ENCODE measurements at places on chromosomes 16 and 17.

- no peak for DNase-seq
Measured at GRCh38 chr16:11675561-11676511, 7.6 kb downstream of the SNN start.

GRCh38 chr16:89784406-89784805 lies 32.0 kb downstream of the FANCA start:
- DNase-seq, result no peak

GRCh38 chr16:3112058-3112880 lies at the start of gene ZNF205:
TSS of gene ZNF205 (plus strand) at chr16:3112586. CDS start at chr16:3113431, 845 bp downstream.
- peak; percentile 67 for DNase-seq

DNA sequence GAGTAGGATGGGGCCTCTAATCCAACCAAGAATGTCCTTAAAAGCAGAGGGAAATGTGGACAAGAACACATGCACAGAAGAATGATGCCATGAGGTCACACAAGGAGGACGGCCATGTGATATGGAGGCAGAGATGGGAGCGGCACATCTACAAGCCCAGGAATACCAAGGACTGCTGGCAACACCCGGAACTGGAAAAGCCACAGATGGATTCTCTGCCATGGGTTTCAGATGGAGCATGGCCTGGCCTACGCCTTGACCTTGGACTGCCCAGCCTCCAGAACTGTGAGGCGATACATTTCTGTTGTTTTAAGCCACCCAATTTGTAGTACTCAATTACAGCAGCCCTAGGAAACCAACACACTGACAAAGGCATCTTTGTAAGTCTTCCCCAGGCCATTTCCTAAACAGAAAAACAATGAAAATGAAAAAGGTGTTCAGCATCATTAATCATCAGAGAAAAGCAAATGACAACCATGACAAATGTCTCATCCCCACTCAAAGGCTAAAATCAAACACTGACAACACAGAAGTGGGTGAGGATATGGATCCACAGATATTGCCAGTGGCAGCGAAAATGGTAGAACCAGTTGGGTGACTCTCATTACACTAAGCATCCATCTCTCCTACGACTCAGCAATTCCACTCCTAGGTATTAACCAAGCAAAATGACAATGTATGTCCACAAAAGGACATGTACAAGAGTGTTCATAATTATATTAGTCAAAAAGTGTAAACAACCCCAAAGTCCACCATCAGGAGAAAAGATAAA lies 76.9 kb upstream of the CNEP1R1 start:
- DNase-seq, result no peak

DNA sequence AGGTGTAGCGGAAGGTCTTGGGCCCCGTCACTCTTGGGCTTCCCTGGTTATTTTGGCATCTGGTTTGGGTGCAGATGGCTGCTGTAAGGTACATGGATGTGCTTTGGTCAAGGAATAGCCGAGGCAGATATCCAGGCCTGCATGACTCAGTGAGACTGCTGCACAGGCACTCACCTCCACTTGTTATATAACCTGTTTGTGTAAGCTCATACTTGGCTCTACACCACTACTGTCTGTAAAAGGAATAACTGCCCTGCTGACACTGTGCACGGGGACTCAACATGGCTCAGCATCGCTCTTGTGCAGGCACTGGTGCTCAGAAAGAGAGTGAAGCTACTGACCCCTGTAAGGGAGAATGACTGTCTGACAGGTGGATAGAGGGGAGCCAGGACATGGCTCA lies 42.3 kb upstream of the ARL4D start:
- DNase-seq, result no peak

GRCh38 chr16:84178146-84178765 lies 8.6 kb downstream of the TAF1C start:
- no peak for DNase-seq

DNA sequence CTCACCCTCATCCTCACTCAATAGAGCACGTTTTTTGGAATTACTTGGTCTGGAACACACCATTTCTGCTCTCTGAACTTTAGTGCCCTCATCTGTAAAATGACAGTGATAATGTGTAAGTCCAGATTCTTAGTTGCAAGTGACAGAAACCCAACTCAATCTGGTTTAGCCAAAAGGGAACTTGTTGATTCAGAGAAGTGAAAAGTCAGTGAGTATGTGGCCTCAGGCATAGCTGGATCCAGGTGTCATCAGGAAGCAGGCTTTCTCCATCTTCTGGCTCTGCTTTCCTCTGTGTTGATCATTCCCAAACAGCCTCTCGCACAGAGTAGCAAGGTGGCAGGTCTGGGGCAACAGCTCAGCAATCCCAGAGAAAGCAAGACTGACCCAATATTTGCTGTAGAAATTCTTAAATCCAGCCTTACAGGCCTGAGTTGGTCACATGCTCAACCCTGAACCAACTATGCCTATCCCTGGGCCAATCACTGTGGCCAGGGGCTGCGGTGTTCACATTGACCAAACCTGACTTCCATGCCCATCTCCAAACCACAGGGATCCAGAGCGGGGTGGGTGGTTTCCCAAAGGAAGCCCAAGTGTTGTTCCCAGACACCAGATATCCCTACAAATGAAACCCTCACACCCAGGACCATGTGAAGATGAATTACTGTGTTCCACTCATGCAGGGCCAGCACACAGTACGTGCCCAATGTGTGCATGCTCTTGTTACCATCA lies 23.3 kb upstream of the ALKBH5 start:
- DNase-seq, result no peak

DNA sequence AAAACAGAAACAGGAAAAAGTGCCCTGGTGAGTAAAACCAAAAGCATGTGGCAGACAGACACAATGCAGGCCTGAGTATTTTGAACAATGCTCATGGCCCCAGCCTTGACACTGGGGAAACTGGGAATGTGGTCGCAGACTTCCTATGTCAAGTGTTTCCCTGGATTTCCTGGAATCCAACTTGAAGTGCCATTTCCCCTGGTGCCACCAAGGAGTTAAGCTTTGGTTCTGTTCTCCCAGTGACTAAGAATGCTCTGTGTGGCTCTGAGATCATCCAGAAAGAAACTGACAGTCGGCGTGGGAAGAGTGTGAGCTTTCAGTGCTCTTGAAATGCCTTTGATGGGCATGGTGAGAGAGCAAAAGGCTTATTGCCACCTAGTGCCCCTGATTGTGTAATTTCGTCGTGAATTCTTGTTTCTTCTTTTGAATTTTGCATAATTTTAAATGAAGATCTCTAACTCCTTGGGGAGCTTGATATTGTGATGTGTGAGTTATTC lies 96.0 kb downstream of the YPEL2 start:
- peak; percentile 84 for DNase-seq

GRCh38 chr17:9037736-9038135 lies 16.4 kb downstream of the NTN1 start:
- no peak for DNase-seq

- DNase-seq, result no peak
Measured at GRCh38 chr16:56226187-56226586, 34.9 kb downstream of the GNAO1 start.

DNA sequence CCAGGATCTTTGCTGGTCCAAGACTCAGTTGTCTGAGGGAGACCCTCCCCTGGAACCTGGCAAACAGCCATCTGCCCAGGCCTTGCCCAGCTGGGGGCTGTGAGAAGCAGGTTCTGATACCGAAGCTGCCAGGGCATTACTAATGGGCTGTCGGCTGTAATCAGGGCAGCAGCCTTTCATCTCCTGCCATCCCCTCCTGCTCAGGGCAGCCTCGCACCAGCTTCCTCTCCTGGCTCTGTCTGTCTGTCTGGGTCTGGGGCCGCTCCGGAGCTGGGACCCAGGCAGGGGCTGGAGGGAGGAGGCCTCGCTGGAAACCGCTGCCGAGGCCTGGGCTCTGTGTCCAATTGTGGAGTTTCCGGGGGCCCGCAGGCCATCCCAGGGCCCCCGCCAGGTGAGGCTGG lies 21.6 kb upstream of the BRD7 start:
- DNase-seq, result no peak

Measured in globus pallidus (tissue), 1 donor.